ENCODE measurements at places on chromosomes 1 and 21.
A peak's percentile ranks its signal among the peaks of the same experiment; 100 is the strongest.

GRCh38 chr1:185151215-185151614 is 5.5 kb downstream of the TRMT1L start:
- DNase-seq = no peak

- no peak for DNase-seq
Observed at GRCh38 chr1:18996548-18997177, 40.2 kb upstream of the IFFO2 start.

DNA sequence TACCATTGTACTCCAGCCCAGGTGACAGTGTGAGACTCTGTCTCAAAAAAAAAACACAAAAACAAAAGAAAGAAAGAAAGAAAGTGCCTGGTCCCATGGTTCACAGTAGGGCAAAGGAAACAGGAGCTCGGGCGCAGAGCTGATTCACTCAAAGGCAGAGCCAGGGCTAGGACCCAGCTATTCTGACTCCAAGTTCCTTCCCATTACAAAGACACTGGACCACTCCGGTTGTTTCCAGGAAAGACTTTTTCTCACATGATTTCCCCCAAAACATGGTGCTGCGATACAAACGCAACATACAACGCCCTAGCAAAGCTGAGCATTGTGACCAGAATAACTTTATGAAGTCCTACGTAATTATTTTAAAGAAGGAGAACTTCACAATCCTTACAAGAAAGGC is 10.7 kb downstream of the ABCG1 start:
- DNase-seq = no peak

DNA sequence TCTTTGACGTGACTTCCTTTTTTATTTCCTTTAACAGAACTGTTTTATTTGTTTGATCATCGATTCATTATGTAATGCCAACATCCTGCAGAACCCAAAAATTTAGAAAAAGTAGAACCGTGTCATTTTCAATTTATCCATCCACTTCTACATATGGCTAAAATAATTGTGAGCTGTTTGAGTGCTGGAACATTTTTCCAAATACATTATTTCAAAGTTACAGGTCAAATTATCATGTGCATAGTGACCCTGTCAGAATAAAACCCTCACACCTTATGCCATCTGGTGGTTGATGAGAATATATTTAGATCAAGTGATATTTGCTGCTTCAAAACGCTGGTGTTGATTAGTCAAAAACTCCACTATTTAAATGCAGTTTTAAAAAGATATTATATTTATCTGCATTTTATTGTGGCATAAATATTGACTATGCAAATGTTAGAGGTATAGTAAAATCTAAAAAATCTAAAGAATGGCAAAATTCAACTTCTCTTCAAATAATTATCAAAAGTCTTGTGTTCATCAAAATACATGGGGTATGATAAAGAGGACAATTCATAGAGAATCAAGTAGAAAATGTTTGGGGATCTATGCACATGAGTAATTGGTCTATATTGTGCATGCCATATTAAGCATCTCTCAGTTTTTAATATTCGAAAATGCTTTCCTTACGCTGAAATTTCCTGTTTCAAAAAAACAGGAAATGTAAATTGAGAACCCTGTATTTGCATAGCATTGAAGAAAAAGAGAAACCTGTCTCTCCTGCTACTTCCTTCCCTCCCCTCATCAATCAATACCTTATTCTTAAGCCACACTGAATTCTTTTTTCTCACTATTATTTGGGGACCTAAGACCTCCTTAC is 39.7 kb downstream of the UBE2U start:
- no peak for DNase-seq

DNA sequence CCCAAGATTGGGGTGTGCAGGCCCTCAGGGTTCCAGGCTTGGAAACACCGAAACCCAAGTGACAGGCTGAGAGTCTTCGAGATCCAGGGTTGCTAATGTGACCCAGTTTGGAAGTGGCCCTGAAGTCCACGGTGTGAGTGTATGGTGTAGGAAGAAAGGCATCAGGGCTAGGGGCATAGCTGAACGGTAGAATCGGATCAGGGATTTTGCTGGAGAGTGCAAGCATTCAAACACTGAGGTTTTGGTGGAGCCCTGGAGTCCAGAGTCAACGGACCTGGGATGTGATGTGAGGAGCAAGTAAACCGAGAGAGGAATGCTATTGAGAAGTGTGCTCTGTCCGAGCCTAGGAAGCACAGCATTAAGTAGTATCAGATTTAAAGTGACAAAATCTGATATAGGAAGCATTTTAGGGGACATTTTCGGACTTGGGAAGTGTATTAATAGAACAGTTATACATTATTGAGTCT is 958 bp downstream of the NFYC start:
- no peak for DNase-seq

- no peak for DNase-seq
Observed at GRCh38 chr1:168223681-168224540, 1.9 kb upstream of the SFT2D2 start.

DNA sequence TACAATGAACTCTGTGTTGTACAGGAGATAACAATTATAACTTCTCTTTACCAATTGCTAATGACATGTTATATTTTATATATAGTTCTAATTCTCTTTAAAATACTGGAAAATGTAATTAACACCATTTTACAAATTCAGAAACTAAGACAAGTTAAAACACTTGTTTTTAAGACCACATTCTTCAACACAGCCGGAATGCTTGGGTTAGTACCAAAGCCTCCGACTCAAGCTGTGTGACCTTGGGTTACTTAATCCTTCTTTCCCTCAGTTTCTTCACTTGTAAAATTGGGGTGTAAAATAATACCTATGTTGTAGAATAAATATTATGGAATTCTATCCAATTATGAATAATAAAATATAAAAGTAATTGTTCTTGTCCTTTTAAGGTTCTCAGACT is 378.7 kb downstream of the USH2A start:
- DNase-seq = no peak

- DNase-seq = no peak
Observed at GRCh38 chr1:172499636-172500141, 33.3 kb upstream of the SUCO start.

- DNase-seq = no peak
Observed at GRCh38 chr1:109094871-109095270, 4.3 kb downstream of the TMEM167B start.

DNA sequence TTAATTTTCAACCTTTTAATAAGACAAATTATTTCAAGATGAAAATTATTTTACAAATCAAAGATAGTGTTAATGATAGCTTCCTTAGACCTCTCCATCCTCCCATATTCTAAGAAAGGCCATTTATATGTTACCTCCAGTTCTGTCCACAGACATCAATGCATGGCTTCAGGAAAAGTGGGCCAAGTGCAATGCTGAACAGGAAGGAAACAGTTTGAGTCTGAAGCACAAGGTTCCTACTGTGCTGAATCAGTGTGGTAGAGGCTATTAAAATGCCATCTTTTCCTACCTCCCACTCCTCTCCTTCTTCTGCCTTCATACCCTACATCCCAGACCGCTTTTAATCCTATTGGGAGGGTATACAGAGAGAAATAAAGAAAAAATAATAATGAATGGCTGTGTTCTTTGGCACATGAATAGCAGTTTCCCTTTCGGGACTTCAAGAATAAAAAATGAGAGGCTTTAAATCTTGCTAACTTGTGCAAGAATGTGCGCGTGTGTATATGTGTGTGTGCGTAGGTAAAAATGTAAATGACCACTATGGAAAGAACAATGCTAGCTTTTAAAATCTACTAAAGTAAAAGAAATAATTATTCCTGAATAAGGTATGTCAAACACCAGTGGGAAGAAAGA is 62.6 kb upstream of the C1orf105 start:
- no peak for DNase-seq

DNA sequence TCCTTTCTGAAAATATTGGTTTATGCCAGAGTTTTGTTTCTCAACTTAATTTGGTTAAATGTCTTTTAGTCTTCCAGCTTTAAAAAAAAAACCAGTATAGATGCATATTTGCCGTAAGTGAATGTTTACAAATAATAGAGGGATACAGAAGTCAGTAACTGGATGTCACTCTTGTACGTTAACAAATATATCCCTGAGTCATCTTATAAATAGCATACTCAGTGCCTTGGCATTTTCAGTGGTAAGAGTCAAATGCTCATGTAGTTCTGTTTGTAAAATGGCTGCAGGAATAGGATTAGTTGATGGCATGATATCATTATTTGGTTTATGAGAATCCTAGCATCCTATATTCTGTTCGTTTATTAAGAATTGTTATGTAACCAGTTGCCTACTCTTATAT is 55.4 kb downstream of the SPEN start:
- no peak for DNase-seq

GRCh38 chr1:68525781-68526180 is 28.9 kb upstream of the DEPDC1 start:
- DNase-seq = no peak

DNA sequence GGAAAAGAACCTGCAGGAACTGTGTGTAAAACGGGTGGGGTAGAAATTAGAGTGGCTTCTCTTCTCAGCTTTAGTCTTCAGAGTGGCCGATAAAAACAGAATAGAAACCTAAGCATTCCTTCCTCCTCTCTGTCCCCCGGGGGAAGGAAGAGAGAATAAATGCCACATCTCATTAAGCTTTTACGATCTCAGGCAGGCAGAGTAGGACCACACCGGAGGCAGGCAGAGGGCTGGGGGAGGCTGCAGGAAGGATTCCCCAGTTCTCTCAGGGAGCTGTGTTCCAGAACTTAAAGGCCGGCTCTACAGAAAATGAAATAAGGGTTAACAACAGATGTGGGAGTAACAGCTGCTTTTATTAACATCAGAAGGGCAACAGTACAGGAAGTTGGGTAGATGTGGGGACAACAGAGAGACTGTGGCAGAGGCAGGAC is 24.5 kb upstream of the MEF2D start:
- no peak for DNase-seq

GRCh38 chr1:201254625-201255478 is 28.5 kb upstream of the PKP1 start:
- peak; percentile 23 for DNase-seq

DNA sequence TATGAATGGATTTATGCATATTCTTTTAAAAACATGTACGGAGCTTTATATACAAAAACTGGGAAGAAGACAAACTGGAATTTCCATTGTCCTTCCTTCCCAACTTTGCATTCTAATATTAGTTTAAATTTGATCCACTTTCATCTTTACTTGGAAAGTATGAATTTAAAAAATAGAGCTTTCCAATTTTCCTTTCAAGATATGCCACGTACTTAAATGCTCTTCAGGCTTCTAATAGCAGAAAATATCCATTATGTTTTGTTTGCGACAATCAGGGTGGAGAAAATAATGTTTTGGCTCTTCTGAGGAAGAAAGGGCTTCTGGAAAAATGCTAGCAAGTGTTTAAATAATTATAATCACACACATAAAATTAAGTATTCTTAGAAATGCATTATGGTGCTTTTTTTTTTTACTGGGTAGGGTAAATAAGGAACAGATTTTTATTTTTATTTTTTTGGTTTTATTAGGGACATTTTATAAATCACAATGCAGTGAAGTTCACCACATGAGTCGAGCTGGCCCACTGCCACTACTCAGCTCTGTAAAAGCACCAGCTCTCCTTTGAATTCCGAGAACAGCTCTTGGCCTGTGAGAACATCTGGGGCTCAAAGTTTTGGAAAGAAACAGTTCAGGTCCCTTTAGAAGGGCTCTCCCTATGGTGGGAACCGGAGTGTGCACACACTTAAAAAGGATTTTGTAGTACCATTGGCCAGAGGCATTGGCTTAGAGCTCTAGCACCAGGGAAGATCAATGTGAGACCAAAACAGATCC is 287.4 kb upstream of the LYPLAL1 start:
- no peak for DNase-seq

DNA sequence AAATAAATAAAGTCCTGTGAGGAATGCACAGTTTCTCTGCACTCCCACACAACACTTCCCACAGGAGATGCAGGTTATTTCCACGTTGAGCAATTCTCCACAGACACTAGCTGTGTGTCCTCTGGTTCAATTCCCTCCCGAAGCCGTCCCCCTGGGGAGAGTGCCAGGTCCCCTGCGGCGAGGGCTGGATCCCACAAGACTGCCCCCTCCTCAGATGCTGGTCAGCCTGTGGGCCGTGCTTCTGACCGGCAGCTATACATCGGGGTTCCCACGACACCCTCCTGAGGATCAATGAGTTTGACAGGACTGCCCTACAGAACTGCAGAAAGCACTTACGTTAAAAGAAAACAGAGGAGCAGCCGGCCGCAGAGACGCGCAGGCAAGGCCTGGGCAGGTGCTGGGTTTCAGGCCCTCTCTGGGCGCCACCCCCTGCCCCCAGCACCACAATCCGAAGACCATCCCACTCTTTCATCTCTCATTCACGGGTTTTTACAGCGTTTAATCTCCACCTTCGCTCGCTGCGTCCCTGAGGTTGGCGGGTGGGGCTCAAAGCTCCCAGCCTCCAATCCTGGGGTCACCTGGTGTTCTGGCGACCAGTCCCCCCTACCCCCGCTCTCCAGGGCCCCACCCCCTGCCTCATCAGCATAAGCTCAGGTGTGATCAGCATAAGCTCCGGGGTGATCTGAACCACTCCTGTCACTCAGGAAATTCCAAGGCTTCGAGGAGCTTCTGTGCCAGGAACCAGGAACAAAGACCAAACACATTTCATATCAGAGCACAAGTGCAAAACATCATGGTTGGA is 9.3 kb downstream of the SLC35E2B start:
- no peak for DNase-seq

GRCh38 chr1:3339856-3340255 is 114.6 kb upstream of the ARHGEF16 start:
- DNase-seq = no peak

GRCh38 chr1:114286179-114286578 is 132.5 kb upstream of the SYT6 start:
- no peak for DNase-seq

DNA sequence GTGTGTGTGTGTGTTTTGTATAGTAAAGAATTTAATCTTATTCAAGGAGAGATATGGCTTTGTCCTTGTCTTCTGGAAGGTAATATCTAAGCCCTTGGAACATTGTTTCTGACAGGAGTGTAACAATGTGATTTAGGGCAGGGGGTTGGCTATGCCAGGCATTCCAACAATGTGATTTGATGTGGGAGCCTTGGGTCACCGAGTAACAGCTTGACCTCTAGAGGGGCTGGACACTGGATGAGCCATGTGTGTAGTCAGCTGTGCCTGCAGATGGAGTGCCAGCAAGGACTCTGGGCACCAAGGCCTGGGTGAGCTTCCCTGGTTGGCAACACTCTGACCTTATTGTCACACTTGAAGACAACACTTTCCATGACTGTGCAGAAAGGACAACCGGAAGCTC is 336.1 kb upstream of the ZP4 start:
- DNase-seq = no peak

- DNase-seq = no peak
Observed at GRCh38 chr1:6223617-6224016, 12.1 kb downstream of the ICMT start.

- no peak for DNase-seq
Observed at GRCh38 chr1:236920286-236920894, 83.9 kb downstream of the MT1HL1 start.

- no peak for DNase-seq
Observed at GRCh38 chr21:29064850-29065481, 8.5 kb downstream of the CCT8 start.

- DNase-seq = no peak
Observed at GRCh38 chr21:32733356-32733755, 5.5 kb upstream of the SYNJ1 start.
